ENCODE measurements at places on chromosomes 4 and X. TPM values are rescaled to one million over a fixed set of nuclear protein-coding genes. Genes with fewer than 3 reads are reported as not detected.

DNA sequence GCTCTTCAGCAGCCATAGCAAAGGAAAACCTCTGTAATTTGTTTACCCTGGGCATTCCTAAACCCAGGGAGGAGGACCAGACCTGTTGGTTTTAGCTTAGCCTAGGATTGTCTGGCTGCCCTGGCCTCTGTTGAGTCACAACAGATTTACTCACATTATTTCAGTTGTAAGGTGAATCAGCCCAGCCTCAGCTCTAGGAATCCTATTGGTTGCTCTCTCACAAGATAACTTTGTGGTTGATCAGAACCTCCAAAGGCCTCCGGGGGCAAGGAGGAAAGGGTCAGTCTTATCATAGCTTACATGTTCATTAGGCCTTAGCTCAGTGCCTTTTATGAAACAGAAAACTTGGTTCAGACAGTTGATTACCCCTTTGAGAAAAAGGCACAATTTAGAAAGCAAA lies 41.0 kb downstream of the PDK3 start:
- DNase-seq: no peak

DNA sequence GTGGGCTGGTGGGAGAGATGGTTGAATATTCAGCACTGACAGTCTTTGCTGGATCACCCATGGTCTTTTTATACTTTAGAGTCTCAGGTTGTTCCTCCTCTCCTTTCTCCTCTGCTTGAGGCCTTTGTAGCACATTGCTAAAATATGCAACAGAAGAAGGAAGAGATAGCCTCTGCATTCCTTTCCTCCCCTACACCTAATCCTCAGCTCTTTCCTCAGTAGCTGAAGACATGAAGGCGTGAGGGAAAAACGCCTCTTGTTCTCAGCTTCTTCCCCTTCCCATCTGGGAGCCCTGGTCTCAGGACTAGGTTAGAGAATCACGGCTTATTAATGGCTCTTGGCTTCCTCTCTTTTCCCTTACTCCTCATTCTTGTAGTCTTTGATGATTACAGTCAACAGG lies 76.8 kb downstream of the RNF150 start:
- no peak for DNase-seq

The MTMR8 gene
- total RNA-seq: 3.1 TPM

The ETFDH gene
- total RNA-seq: 12.7 TPM

The DOCK11 gene
- total RNA-seq: 68.2 TPM
